Activated B cell treated with CpG ODN at 0.5 μM for 24 hours (primary cell): ENCODE measurements at places on chromosomes 4 and X. TPM values are rescaled to one million over a fixed set of nuclear protein-coding genes. Genes with fewer than 3 reads are reported as not detected.

Gene G6PD
- total RNA-seq, result 77.1 and 84.6 TPM in 2 replicates

Gene TRIM60
- total RNA-seq, result not detected in 2 replicates

Gene SLC4A4
- not detected in 2 replicates for total RNA-seq

Gene ZNF630
- not detected in 2 replicates for total RNA-seq

Gene TMEM271
- not detected in 2 replicates for total RNA-seq

Gene HTN3
- not detected in 2 replicates for total RNA-seq

Gene SLC10A6
- total RNA-seq, result 0.44 TPM in 1 of 2 replicates, not detected in the other

Gene TDO2
- not detected in 2 replicates for total RNA-seq

Gene CTAG1B
- total RNA-seq, result not detected in 2 replicates

Gene BEND2
- total RNA-seq, result not detected in 2 replicates

DNA sequence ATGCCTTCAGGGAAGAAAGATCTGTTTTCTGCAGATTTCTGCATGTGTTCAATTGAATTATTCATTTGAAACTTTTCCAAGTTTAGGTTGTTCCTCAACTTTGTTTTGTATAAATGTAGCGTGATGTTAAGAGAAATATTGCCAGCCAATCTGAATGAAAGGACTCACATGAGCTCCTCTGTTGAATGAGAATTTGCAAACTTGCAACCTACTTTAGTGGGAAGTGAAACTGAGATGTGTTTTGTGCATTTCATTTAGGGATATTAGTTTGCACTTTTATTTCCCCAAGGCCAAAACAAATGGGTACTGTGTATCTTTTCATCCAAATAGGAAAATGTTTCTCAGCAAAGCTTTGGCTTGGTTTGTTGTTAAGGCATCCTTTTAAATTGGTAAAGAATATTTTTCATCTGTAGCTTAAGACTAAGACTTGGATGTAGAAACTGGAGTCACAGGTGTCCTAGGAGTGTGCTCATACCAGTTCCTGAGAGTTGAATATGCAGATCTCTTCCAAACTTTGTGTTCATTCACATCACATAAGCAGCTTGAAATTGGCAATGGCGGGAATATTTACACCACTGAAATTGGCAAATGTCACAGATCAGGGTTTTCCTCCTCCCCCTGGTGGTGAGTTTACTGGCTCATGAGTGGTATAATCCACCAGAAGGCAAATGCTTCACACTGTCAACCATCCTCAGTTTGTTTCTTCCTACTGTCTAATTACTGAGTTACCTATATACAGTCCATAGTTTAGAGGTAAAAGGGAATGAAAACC, 193.6 kb upstream of the BANK1 start:
- no peak for DNase-seq

- no peak for DNase-seq
Observed at GRCh38 chr4:87962398-87963146, 12.9 kb upstream of the SPP1 start.

GRCh38 chr4:2436301-2436700, 17.5 kb downstream of the CFAP99 start:
- DNase-seq, result no peak

DNA sequence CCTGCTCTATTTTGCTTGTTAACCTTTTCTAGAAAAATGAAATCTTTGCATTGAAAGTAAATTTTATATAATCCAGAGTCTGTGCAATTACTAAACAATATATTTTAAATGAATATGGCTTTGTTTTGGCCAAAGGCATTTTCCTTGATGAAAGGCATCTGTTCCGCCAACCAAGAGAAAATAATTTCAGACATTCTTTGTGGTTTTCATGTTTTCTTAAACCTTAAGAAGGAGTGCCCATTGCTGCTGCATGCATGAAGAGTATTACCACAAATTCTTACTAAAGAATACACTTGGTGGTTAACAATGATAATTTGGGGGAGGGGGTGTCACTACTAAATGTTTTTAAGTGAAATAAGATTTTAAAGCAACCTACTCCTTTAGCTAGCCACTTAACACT, 2.7 kb upstream of the PDGFC start:
- DNase-seq, result no peak

GRCh38 chrX:27085346-27085745, 377.8 kb downstream of the PPP4R3C start:
- no peak for DNase-seq

DNA sequence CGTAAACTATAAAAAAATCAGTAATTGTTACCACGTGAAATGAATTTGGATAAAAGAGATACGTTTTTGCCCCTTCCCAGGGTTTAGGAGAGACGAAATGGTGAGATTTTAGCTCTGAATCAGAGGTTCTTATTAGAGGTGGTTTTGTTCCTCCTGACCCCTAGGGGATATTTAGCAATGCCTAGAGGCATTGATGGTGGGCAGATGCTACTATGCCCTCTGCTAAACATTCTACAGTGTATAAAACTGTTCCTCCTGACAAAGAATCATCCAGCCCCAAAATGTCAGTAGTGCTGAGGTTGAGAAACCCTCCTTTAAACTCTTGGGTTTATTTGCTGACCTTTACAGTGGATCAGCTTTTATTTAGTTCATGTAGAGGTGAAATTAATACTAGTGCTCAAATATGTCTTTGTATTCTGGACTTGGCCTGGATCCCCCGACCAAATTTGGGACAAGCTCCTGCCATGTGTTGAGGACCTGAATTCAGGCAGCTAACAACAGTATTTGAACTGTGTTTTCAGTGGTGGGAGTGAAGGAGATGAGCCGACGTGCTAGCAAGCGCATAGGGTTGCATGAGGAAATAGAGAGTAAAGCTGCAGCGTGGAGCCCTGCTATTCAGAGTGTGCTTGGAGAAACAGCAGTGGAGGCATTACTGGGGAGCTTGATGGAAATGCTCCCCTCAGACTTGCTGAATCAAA, 126.1 kb downstream of the PTTG2 start:
- no peak for DNase-seq

GRCh38 chr4:46956451-46956850, 36.9 kb downstream of the GABRA4 start:
- no peak for DNase-seq

DNA sequence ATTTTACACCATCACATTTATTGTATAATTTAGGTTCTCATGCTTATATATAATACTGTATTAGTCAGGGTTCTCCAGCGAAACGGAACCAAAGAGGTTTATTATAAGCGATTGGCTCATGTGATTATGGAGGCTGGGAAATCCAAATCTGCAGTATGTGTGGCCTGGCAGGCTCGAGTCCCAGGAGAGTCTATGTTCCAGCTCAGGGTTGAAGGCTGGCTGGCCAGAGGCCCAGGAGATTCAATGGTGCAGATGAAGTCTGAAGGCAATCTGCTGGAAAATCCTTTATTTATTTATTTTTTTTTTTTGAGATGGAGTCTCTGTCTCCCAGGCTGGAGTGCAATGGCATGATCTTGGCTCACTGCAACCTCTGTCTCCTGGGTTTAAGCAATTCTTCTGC, 63.0 kb upstream of the WDFY3 start:
- DNase-seq, result no peak

DNA sequence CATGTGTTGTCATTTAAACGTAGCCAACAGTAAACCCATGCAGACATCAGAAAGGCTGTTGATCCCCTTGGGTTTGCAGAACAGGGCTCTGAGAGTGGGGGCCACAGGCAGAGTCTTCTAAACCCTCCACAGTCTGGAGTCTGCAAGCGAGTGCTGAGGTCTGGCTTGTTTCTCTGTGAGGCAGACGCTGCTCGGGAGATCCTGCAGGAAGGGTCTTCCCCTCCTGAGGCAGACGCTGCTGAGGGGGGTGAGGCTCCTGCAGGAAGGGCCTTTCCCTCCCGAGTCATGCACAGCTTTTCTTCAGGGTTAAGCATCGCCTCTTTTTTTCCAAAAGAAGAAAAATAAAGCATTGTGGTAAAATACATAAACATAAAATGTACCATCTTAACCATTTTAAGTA, 17.1 kb upstream of the PDE6B start:
- DNase-seq, result no peak

DNA sequence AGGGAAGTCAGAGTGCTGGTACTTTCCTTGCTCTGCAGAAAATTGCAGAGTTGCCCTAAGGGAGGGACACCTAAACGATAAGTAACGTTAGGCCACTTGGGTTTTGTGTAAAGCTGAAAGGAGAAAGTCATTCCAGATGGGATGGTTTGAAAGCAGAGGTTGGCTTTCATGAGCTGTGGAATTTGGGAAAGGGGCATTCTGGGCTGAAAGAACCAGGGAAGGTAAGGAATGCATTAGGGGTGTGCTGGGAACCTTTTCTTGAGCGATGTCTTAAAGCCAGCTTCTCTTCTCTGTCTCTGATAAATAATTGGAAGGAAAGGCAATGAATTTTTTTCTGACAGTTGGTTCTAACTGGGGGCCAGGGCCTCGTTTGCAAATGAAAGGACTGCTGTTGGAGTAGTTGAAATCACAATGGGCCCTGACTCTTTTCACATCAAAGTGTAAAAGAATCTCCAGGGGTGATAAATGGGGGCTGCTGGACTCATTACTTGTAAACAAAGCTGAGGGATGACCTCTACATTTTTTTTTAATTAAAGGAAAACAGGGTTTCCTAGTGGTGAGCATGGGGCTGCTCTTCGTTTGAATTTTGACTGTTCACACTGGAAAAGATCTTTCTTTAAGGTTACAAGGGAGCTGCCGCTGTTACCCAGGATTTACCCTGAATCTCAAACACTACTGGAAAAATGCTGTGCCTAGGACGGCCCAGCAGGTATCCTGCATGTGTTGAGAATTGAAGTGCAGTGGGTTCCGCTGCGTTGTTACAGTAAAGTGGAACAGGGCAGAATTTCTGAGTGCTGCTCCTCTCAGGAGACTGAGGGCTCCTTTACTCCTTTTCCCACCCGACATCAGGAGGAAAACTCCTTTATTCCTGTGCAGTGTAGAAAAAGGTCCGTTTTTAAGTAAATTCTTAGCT, 25.0 kb downstream of the AFF1 start:
- DNase-seq, result no peak

DNA sequence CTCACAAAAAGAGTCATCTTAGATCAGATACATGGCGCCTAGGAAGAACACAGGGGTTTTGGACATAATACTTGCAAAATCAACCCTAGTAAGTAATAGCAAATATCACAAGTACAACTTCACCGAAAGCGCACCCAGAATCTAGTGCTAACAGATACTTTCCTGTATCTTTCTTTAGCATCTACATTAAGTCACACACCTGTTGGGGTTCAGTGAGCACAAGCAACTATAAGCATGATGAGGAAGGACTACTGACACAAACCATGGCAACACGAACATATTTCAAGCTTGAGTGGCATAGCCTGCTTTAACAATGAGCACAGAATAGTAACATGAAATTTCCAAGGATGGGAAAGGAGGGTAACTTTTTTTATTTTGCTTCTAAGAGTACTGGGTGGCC, 116.1 kb downstream of the GPC3 start:
- no peak for DNase-seq

DNA sequence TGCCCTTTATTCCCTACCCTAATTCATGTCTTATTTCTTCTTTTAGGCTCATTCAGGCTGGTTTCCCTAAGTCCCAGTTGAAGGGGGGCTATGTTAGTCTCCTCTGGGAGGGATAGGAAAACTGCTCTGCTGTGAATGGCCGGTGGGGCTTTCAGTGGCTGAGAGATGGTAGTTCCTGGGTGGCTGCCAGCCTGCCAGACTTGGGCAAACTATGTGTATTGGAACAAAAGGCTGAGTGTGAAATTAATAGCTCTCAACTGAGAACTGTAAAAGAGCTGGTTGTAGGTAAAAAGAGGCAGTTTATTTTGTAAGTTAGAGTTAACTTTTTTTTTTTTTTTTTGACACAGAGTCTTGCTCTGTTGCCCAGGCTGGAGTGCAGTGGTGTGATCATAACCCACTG, 28.8 kb downstream of the ARHGAP10 start:
- no peak for DNase-seq

DNA sequence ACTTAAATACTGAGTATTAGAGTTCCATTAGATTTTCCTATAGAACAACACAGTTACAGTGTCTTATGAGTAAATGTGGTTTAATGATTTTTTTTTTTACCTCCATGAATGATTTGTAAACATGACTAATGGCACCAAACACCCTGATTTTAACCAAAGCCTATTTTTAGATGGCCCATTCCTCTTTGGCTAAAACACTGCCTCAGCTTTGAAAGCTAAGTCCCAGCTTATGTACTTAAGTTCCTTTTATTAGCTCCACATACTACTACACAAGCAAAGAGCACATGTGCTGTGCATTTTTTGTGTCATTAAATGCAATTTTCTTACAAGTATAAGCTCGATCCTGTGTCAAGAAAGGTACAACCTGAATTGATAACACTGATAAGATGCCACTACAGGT, 575.6 kb upstream of the PITX2 start:
- no peak for DNase-seq

DNA sequence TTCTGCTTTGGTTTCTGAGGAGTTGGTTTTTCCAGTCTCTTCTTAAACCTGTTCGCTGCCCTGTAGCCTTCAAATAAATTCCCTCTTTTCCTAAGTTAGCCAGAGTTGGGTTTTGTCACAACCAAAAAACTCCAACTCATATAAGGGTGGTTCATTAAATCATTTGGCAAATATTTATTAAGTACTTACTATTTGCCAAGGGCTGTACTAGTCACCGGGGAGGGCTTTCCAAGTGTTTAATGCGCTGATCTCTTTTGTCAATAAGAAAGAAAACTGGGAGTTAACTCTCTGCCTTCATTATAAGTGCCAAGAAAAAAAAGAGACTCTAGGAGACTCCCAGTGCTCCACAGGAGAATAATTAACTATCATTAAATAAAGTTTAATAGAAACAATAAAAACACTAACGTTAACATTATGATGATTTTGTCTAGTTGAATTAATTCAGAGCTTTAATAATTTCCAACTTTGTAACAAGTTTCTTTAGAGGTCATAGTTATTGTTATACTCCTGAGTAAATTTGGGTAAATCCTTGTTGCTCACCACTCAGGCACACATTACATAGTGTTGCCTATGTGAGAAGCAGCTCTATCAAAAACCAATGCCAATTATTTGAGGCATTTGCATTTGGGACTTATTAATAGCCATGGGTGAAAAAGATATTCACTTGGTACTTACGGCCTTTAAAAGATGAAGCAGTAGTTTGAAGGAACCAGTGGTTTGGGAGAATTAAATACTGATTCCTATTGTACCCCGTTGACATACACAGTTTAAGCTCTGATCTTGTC, 122.5 kb upstream of the TEX13D start:
- DNase-seq, result no peak

DNA sequence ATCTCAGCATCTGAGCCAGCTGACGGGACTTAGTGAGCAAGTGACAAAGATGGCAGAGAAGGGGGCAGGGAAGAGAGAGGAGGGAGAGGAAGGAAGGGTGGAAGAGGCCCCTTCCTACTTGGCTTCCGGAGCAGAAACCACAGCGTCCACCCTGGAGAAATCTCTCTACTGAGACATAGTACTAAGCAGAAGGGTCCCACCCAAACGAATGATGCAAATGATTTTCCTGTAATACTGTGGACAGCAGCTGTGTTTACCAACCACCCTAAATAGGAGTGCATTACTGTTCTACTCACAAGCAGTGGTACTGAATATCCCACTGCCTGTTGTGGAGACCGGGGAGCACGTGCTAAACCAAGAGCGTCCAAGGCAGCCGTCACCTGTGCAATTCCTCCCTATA, 29.4 kb downstream of the DTHD1 start:
- no peak for DNase-seq

- no peak for DNase-seq
Observed at GRCh38 chr4:128716338-128716737, 93.2 kb upstream of the JADE1 start.
